ENCODE measurements at places on chromosomes 6 and 20. TPM values are rescaled to one million over a fixed set of nuclear protein-coding genes. Genes with fewer than 3 reads are reported as not detected.

Gene TNNC2
- total RNA-seq = 0.56 TPM

Gene RBBP8NL
- total RNA-seq = not detected

Gene SDCBP2
- total RNA-seq = 2.3 TPM

Gene ADGB
- total RNA-seq = not detected

Gene RBPJL
- total RNA-seq = not detected

Gene CCDC170
- total RNA-seq = 0.56 TPM

Gene CLDN20
- total RNA-seq = not detected

Gene GFRAL
- not detected for total RNA-seq

Gene HDGFL1
- not detected for total RNA-seq

Gene SYCP2
- total RNA-seq = 1.1 TPM

Gene TBX18
- 37.5 TPM for total RNA-seq

Gene CAGE1
- total RNA-seq = under 0.01 TPM

Gene TGM3
- total RNA-seq = 0.19 TPM

Gene TAAR2
- total RNA-seq = not detected
